Trophoblast cell (in vitro differentiated cells and primary cell): ENCODE measurements at places on chromosomes 3 and 15.

GRCh38 chr3:65413891-65414290 is 624.8 kb downstream of the MAGI1 start:
- H3K27me3 ChIP-seq, result no peaks in the 10 kb centered on the region
- DNase-seq, result no peak
- no peaks in the 10 kb centered on the region for H3K36me3 ChIP-seq
- no peak overlapping the region for H3K27ac ChIP-seq

DNA sequence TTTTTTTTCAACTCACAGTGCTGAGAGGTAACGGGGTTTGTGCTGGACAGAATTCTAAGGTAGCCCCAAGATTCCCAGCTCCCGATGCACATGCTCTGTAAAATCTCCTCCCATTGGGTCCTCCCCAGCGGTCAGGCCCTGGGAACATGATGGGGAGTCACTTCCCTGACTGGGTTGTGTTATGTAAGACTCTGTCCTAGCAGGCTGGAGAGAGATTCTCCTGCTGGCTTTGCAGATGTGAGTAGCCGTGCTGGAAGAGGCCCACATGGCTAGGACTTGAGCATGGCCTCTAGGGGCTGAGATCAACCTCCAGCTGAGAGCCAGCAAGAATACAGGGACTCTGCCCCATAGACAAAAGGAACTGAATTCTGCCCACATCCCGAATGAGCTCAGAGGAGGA is 83.7 kb upstream of the OXTR start:
- no peak overlapping the region for H3K27ac ChIP-seq
- DNase-seq, result no peak
- no peaks in the 10 kb centered on the region for H3K27me3 ChIP-seq
- H3K4me1 ChIP-seq, result peaks cover 28% of the 10 kb centered on the region

- no peaks in the 10 kb centered on the region for H3K36me3 ChIP-seq
- H3K4me3 ChIP-seq, result no peak overlapping the region
- no peaks in the 10 kb centered on the region for H3K4me1 ChIP-seq
- DNase-seq, result no peak
Observed at GRCh38 chr3:11084677-11085076, 69.6 kb upstream of the HRH1 start.

DNA sequence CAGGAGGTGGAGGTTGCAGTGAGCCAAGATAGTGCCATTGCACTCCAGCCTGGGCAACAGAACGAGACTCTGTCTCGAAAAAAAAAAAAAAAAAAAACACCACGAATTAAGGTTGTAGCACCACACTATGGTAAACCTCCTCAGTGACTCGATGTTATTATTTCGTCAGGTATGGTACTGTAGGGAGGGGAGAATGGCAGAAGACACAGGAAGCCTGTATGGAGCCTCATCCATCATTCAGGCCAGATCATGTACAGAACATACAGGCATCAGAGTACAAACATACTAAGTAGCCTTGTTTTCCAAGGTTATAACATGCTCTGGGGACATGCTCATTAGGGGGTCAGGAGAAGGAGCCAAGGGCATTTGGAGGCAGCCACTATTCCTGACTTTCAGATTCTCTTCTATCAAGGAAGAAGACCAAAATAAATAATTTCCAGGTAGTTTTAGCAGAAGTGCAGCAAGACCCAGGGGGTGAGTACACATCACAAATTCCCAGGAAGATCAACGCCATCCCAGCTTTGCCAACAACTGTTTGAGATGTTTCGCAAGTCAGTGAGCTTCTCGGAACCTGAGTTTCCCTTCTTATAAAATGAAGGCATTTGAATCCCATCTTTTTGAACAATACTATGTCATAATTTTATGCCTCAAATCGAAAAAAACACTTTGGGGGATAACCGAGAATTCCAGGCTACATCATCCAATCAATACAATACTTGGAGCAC is 79.8 kb downstream of the FOXP1 start:
- H3K27ac ChIP-seq, result peak overlapping the region; percentile 57
- H3K4me1 ChIP-seq, result peaks cover 15% of the 10 kb centered on the region
- no peaks in the 10 kb centered on the region for H3K36me3 ChIP-seq
- DNase-seq, result peak; percentile 59

- H3K27ac ChIP-seq, result peak overlapping the region; percentile 87
- no peaks in the 10 kb centered on the region for H3K36me3 ChIP-seq
- no peak overlapping the region for H3K4me3 ChIP-seq
- no peak for DNase-seq
- H3K27me3 ChIP-seq, result no peaks in the 10 kb centered on the region
Observed at GRCh38 chr3:61875046-61875844, 313.9 kb downstream of the PTPRG start.

- H3K27ac ChIP-seq, result peak overlapping the region; percentile 26
- H3K27me3 ChIP-seq, result no peaks in the 10 kb centered on the region
- H3K4me3 ChIP-seq, result no peak overlapping the region
- H3K4me1 ChIP-seq, result peaks cover 8% of the 10 kb centered on the region
Observed at GRCh38 chr3:189276444-189277219, 104.9 kb downstream of the TPRG1 start.

DNA sequence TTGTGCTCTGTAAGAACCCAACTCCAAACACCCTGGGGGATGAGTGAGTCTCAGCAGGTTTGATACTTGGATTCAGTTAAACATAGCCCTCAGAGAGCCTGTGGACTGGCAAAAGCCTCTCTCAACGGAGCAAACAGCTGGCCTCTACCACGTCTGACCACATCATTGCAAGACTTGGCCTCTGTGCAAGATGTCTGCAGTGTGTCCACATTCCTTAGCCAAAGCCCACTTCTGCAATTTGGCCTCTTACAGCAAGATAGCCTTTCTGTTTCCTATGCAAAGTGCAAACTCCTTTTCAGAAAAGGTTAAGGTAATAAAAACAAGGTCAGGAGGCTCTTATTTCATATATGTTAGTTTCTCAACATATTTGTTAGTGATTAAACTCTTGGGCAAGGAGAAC is 27.9 kb downstream of the FBN1 start:
- DNase-seq, result no peak
- no peaks in the 10 kb centered on the region for H3K4me1 ChIP-seq
- no peaks in the 10 kb centered on the region for H3K36me3 ChIP-seq
- no peaks in the 10 kb centered on the region for H3K27me3 ChIP-seq
- no peak overlapping the region for H3K27ac ChIP-seq

GRCh38 chr3:195875482-195876236 is 32.7 kb downstream of the TNK2 start:
- H3K27me3 ChIP-seq, result no peaks in the 10 kb centered on the region
- H3K4me3 ChIP-seq, result no peak overlapping the region
- H3K36me3 ChIP-seq, result peaks cover 60% of the 10 kb centered on the region
- no peak overlapping the region for H3K27ac ChIP-seq
- H3K4me1 ChIP-seq, result peaks cover 24% of the 10 kb centered on the region
- no peak for DNase-seq

DNA sequence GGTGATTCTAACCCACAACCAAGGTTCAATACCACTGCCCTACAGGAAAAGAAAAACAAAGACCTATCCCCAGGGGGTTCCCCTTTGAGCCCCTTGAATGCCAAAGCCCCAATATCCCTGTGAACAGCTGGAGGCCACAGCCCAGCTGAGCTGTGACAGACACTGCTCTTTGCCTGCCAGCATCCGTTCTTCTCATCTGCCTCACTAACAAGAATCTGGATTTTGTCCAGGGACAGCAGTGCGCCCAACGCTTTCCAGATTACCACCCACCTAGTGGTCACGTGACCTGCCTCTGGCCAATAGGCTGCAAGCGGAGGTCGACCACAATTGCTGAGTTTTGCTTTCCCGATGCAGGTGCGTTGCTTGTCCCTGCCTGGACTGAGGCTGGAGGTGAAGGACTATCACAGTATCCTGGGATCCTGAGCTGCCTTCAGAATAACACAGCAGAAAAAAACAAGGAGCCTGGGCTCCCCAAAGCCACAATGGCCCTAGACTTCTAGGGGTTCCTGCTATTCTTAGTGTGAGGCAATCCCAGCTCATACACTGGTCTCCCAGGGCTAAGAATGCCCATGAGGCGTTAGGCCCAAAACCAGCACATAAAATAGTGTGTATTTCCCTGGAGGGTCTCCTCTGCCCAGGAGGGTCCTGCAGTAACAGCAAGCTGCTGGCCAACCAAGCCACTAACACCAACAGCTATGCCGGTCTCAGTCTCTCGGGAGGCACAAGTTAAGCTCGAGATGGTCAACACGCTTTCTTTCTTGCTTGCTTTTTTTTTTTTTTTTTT is 13.8 kb downstream of the BDH1 start:
- H3K36me3 ChIP-seq, result no peaks in the 10 kb centered on the region
- peak overlapping the region; percentile 40 for H3K27ac ChIP-seq

DNA sequence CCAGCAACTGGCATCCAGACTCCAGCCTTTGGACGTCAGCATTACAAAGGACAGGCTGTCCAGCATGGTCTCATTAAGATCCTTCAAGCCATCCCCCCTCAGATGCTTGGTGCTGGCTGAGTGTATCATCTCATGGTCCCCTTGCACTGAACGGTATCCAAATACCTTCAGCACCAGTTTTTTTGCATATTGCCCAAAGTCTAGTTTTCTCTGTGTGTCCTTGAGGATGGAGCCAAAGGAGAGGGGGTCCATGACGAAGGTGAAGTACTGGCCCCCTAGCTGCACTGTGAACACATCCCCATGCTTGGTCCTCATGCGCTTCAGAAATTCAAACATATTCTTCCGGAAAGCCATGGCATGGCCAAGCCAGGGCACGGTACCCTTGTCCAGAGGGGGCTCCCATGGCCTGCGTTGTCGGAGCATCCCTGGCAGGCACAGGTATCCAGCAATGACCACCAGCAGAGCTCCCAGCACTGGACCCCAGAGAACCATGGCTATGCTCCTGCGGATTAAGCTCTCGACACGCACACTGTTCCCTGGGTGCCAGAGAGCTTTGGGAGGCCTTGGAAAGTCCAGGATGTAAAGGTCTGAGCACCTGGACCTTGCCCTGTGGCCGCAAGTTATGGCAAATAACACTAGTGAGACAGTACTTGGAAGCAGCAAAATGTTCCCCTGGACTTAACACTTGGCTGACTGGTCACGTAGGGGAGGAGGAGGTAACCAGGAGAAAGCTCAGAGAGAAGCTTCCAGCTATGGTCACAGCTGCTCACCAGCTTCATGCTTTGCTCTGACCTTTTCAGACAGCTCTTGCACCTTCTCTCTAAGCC is at the start of gene CYP8B1:
TSS of gene CYP8B1 (minus strand) at position 555 of the 827 bp plus-strand sequence. CDS start at position 492, 63 bp downstream.
- H3K4me1 ChIP-seq, result peaks cover 3% of the 10 kb centered on the region
- H3K36me3 ChIP-seq, result no peaks in the 10 kb centered on the region
- no peaks in the 10 kb centered on the region for H3K27me3 ChIP-seq
- no peak for DNase-seq
- no peak within 1 kb of the TSS for H3K27ac ChIP-seq

DNA sequence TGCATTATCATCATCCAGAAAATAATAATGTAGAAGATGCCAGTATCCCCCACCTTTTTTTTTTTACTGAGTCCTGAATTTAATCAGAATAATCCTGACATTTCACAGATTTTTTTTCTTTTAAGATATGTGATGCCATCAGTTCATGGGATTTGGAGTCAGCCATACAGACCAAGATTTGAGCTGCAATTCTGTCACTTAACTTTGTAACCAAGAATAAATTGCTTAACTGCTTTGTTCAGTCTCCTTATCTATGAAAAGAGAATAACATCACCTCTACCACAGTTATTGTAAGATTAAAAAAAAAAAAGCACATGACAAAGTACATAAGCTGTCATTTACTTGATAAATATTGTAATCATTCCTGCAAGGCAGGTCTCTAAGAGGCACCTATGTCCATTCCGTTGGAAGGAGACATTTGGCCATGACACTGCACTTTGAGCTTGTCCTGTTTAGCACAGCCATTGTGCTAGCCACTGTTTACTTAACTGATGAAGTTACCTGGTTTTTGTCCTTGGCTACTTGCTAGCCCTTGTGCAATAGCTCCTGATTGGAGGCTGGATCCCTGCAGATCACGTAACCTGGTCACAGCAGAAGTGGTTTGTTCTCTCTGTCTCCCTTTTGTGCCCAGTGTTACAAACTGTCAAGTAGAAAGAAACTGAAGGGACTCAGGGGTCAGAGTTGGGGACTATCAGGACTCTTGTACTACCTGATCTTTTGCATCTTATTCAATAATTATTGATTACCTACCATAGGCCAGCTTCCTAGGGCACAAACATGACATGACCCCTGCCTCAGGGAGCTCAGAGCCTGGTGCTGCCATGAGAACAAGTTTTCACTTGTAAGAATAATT is 306.0 kb downstream of the WDR72 start:
- no peaks in the 10 kb centered on the region for H3K36me3 ChIP-seq
- no peaks in the 10 kb centered on the region for H3K27me3 ChIP-seq
- H3K27ac ChIP-seq, result no peak overlapping the region
- no peak for DNase-seq

GRCh38 chr3:58857402-58857801 is 190.8 kb upstream of the FAM3D start:
- H3K27ac ChIP-seq, result no peak overlapping the region
- no peak overlapping the region for H3K4me3 ChIP-seq
- no peaks in the 10 kb centered on the region for H3K4me1 ChIP-seq
- H3K36me3 ChIP-seq, result no peaks in the 10 kb centered on the region
- H3K27me3 ChIP-seq, result no peaks in the 10 kb centered on the region

- H3K27me3 ChIP-seq, result no peaks in the 10 kb centered on the region
- H3K36me3 ChIP-seq, result no peaks in the 10 kb centered on the region
- no peaks in the 10 kb centered on the region for H3K4me1 ChIP-seq
- H3K4me3 ChIP-seq, result no peak overlapping the region
- DNase-seq, result no peak
Observed at GRCh38 chr3:29949131-29949530, 657.3 kb upstream of the TGFBR2 start.

DNA sequence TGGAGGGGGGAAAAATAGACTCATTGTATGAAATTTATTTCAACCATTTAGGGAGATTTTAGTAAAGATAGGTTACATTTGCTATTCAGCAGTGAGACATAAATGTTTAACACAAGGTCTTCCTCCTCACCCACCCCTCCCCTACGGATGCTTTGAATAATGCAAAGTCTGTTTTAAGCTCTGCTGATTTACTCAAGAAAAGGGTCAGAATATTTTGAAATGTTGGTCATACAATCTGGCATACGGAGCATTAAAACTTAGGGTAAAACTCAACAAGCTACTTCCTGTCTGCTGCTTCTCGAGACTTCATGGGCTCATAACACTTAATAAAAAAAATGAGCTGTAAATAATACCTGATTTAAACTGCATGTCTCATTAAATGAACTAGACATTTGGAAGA is 156.3 kb downstream of the WNT5A start:
- no peak for DNase-seq
- H3K27me3 ChIP-seq, result no peaks in the 10 kb centered on the region
- H3K27ac ChIP-seq, result no peak overlapping the region
- H3K36me3 ChIP-seq, result no peaks in the 10 kb centered on the region

GRCh38 chr3:125110016-125110875 is 54.4 kb upstream of the HEG1 start:
- H3K4me3 ChIP-seq, result no peak overlapping the region
- H3K4me1 ChIP-seq, result peaks cover 8% of the 10 kb centered on the region
- no peaks in the 10 kb centered on the region for H3K27me3 ChIP-seq
- no peak for DNase-seq
- no peaks in the 10 kb centered on the region for H3K36me3 ChIP-seq

- no peak overlapping the region for H3K4me3 ChIP-seq
Observed at GRCh38 chr3:101533603-101533968, 20.6 kb upstream of the SENP7 start.
